Stimulated activated CD8-positive, alpha-beta memory T cell treated with anti-CD3 and anti-CD28 coated beads, Interleukin-15, amount 100 ng/mL, for 24 hours (primary cell): ENCODE measurements at places on chromosomes 5 and 9.

DNA sequence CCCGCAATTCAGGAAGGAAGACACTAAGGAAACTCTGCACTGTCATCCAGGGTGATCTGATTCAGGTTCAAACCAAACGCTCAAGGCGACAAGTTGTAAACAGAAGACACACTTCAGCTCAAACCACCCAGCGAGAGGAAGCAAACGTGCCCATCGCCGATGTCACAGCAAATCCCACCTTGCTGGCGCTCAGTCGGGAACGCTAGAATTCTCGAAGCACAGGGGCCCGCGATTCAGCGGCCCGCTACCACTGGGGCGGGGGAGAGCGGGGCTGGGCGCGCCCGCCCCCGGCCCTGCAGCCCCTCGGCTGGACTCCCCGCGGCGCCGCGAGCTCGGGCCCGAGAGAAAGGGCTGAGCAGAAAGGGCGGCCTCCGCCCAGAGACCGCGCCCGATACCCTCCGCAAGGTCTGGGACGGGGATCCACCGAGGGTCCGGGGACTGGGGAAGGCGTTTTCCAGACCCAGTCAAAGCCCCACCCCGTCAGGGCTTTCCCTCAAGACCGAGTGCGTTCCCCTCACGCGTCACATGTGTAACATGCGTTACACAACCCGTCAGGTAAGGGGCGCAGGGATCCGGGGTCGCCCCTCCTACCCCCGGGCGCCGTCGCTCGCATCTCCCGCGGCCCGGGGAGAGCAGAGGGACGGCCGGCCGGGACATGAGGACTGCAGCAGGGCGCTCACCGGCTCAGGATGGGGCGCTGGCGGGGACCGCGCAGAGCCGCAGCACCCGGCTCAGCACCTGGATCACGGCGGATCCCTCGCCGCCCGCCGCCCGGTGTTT lies 469 bp downstream of the AGTPBP1 start:
- DNase-seq = peak; percentile 11

DNA sequence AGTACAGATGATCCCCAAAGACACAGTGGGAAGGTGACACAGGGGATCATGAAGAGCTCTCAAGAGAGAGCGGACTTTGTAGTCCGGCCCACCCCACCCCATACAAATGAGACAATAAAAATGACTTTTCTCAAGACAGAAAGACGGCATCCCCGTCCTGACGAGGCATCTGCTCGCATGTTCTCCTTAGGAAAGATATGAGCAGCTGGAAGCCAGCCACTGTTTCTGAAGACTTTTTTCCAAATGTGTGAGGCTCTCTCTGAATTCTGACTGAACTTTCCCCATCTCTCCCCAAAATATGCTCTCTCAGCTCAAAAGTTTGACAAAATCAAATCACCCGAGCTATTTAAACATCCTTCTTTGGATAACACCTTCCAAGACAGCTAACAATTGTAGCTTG lies 105.2 kb downstream of the RFK start:
- no peak for DNase-seq

- no peak for DNase-seq
These were observed 1209.3 kb upstream of the CDH6 start for GRCh38 chr5:29984156-29984540.

DNA sequence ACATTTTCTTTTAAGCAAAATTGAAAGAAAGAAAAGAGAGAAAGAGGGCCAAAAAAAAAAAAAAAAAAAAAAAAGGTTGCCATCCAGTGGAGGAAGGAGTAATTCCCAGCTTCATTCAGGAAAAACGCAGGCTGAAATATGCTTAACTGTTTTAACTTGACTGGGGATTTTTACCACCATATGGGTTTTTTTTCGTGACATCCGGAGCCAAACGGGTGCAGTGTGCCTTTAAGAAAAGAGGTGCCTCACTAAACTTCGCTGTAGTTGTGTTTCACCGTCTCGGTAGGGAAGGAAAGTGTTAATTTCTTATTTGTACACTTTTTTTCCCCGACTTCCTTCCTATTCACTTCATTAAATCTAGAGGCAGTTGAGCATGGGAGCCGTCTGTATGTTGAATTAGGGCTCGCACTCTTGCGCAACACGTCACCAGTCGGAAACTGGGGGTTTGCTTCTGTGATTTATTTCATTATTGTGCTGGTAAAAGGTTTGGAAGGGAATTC lies 143.0 kb downstream of the SMARCA2 start:
- no peak for DNase-seq

DNA sequence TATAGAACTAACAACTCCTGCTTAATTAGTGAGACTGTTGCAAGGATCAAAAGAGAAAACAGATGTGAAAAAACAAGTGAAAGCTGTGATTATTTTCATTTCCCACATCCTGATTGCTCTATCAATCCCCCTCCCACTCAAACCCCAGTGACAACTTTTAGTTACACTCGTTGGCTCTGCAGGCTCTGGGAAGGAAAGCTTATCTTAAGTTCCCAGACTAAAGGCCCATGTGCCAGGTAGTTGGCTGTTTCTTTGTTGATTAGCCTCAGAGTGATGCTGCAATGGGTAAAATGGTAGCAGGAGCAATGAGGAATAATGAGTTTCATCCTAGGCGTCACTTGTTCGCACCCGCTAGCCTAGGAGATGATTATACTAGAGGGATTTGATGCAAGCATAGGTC lies 133.3 kb upstream of the IFNE start:
- no peak for DNase-seq

- DNase-seq = no peak
These were observed 3.9 kb downstream of the BNC2 start for GRCh38 chr9:16866587-16866986.

GRCh38 chr9:81596679-81597418 lies 92.5 kb downstream of the TLE1 start:
- DNase-seq = no peak

- no peak for DNase-seq
These were observed 63.9 kb downstream of the MEGF9 start for GRCh38 chr9:120650352-120650751.

GRCh38 chr9:82761956-82762355 lies 301.0 kb downstream of the RASEF start:
- DNase-seq = no peak
